T-helper 17 cell (primary cell): ENCODE measurements at places on chromosomes 1 and 21.

DNA sequence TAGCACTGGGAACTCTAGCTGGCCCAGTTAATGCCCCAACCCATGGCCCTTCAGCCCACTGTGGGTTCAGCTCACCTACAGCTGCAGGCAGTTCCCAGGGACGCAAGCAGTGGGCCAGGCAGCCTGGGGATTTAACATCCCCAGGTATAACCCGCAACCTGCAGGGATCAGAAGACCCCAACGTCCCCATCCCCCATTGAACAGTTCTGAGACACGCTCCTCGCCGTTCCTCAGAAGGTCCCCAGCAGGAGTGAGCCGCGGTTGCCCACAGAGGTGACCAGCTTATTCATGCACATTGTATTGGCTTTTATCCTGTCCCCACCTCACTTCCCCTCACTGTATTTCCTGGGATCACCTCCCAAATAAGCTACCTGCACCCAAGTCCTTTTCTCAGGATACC lies 5.0 kb upstream of the MATN1 start:
- DNase-seq = no peak

- DNase-seq = no peak
Measured at GRCh38 chr21:33546086-33546485, 3.2 kb downstream of the SON start.

DNA sequence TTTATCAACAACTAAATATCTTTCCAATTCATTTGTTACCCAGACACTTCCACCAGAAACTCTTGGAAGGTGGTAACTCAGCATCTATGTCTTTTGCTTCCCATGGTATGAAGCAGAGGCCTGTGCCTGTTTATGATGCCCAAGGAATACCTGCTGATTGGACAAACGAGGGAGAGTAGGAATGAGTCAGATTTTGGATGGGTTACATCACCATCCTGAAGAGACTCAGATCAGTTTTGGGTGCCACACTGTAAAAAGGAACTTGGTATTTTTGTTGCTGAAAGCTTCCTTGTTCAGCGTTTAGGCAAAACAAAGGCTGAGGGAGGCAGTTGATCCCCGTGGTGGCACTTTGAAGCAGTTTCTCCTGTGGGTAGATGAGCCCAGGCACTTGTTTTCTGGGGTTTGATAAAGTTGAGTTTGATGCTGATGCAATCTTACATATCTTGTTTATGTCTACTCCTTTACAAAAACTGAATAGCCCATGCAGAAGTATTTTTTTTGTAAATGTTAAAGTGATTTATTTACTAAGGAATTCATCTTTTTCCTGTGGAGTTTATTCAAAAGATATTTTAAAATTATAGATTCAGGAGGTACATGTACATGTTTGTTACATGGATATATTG lies 26.7 kb upstream of the CYP4X1 start:
- DNase-seq = no peak

DNA sequence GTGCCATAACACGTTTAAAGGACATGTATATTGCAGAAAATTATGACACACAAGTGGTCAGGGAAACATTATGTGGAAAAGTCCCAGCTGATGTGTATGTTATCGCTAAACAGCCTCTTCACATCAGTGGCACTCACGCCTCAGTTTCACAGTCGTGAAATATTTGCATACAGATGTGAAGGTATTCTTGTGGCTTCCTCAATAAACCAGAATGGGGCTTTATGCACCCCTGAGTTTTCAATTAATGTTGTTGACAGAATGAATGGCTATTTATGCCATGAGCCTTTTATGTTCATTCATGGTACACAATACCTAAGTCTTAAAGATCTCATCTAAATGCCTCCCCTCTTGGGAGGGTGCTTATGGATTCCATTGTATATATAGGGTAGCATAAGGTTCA lies 202.1 kb upstream of the ADGRL2 start:
- no peak for DNase-seq

GRCh38 chr1:210901981-210902770 lies 231.8 kb downstream of the KCNH1 start:
- no peak for DNase-seq

GRCh38 chr1:3068564-3069431 lies at the start of gene PRDM16:
Gene PRDM16, plus strand, starts transcription at chr1:3069203. Its CDS starts 57 bp downstream, at chr1:3069260.
- no peak for DNase-seq
